ENCODE measurements at places on chromosomes 7 and 10.

DNA sequence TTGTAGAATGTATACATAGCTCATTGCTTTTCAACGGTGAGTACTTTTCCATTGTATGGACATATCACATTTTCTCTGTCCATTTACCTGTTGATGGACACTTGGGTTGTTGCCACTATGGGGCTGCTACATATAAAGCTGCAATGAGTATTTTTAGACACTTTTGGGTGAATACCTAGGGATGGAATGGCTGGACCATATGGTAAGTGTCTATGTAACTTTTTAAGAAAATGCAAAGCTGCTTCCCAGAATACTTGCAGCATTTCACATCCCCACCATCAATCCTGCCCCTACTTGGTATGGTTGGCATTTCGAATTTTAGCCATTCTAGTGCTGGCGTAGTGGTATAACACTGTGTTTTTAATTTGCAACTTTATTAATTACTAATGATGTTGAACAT lies 274.6 kb downstream of the TNS3 start:
- DNase-seq = no peak

GRCh38 chr7:98314469-98314868 lies 33.0 kb downstream of the BRI3 start:
- DNase-seq = no peak

DNA sequence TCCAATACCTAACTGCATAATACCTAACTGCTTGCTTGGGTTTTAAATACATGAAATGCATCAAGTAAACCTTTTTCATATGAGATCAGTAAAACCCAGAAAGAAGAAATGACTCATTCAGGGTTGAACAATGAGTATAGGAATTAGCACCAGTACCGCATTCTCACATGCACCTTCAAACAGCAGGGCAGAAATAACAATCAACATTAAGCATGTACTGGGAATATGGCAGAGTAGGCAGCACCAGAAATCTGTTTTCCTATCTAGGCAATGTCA lies 850.3 kb upstream of the SORCS1 start:
- no peak for DNase-seq

DNA sequence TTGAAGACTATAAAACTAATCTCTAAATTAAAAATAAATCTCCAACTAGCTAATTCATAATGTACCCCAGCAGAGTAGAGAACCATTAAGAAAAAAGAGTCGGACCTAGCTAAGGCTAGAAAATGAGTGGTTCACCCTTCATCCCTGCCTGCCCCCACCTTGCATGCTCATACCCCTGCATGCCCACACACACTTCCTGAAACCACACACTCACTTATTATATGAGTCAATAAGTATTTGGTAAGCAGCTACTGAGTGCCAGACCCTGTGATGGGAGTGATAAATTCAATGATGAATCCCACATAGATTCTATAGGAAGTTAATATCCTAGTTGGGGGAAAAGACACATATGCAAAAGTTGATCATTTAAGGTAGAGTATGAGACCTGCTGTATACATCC lies 152.9 kb upstream of the INHBA start:
- no peak for DNase-seq

DNA sequence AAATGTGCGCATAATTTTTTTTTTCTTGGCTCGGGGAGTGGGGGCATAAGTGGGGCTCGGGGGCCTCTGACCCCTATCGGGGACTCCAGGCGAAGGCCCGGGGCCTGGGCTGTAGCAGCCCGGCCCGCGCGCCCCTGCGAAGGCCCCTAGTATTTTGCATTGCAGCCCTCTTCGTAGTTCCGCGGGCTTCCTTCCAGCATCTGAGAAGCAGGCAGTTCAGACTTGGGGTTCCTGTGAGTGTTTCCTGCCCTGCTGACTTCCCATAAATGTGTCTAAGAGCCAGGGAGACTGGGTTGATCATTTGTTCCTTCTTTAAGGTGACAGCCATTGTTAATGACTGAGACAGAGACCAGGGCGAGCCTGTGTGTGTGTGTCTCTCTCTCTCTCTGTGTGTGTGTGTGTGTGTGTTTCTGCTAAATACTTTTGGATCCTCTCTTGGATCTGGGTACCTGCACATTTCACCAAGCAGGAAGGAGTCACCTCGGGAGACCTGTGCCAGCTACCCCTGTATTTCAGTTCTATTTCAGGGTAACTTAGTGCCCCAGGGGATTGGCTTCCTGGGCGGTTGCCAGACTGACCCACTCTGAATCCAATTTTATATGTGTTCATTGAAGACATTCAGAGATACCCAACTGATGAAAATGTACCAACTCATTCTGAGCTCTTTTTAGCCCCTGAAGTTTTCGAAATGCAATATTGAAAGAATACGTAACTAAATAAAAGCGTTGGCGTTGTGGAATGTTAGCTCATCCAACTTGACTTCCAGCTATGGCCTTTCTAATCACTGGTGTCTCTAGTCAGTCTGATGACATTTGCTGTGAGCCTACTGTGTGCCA lies 805 bp downstream of the MSRB2 start:
- DNase-seq = peak; percentile 65

DNA sequence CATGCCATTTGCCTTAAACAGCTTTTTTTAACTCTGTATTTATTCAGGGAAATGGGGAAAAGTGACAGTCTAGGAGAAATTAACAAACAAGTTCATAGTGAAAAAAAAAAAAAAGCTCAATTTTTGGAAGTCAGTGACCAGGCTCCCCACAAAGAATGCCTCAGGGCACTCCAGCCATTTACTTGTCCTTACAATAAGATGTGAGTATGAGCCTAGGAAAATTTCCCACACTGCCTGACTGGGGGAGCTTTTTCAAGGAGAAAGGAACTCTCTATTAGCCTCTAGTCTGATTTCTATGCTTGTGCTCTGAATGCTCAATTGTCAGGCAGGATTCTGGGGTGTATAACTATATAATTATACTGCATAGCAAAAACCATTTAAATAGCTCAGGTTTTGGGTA lies 74.9 kb upstream of the NRBF2 start:
- DNase-seq = no peak

GRCh38 chr7:141076377-141076776 lies 2.5 kb downstream of the TMEM178B start:
- no peak for DNase-seq

GRCh38 chr7:112584290-112584689 lies 103.5 kb downstream of the LSMEM1 start:
- no peak for DNase-seq

DNA sequence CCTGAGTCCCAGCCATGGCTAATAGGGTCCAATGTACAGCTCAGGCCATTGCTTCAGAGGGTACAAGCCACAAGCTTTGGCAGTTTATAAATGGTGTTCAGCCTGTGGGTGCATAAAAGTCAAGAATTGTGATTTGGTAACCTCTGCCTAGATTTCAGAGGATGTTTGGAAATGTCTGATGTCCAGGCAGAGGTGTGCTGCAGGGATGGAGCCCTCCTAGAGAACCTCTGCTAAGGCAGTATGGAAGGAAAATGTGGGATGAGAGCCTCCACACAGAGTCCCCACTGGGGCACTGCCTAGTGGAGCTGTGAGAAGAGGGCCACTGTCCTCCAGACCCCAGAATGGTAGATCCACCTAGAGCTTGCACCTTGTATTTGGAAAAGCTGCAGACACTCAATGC lies 779.9 kb downstream of the GRM8 start:
- DNase-seq = no peak

GRCh38 chr7:100584683-100585510 lies 1.0 kb downstream of the LRCH4 start:
- no peak for DNase-seq

DNA sequence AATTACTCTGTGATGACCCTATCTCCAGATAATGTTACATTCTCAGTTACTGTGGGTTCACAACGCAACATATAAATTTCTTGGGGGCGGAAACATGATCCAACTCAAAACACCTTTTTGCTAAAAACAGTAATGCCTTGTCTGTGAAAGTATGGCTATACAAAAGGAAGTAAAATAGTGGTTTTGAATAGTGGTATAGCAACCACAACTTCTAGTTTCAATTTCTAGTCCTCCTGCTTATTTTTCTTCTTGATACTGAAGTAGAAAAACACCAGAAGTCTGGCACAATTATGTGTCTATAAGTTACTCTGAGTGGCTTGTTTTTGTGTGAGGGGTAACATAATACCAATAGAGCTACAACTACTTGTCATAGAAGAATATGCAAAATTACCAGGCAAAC lies 21.5 kb upstream of the ZNF800 start:
- DNase-seq = no peak

DNA sequence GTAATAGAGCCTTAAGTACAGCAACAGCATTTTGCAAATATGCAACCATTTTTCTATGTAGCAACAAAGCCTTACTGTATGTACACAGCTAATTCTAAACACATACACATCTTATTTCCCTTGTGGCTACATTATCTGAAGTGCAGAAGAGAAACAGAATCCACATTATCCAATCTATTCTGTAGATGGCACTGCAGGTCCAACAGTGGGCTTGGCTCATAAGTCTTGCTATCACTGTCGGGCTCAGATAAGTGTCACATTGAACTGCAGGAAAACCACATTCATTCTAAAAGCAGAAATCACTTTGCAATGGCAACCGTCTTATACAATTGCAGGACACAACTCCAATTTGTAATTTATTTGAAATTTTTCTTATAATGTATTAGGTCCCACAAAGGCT lies 109.8 kb upstream of the NOBOX start:
- DNase-seq = no peak

DNA sequence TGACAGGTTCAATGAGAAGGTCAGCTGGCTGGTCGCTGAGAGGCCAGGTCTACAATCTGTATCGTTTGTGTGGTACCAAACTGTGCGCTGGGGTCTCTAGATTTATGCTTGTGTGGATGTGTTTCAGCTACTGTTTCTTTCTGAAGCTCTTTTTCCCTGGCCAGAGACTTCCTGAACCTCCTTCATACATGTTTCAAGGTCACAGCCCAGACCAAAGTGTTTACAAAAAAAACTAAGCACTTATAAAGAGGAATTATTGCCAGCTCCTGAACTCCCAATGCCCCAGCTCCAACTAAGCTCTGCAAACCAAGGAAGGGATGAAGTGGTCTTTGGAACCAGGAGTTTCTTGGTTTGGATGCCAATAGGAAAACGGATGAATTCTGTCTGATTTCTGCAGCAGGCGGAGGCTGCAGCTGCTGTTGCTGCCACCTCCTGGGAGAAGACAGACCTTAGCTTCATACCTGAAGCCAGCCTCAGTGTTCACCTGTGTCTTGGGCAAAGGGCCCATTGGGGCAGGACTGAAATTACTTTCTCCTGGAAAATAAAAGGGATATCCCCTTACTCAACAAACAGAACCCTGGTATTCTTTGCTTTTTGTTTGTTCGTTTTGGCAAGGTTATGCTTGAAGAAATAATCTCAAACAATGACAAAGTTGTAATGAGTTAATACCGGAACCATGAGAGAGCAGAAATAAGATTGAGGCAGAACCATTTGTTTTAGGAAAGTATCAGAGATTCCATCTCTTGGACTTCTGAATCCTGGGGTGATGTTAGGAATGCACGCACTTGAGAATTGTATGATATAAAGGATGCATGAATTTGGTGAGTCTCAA lies 24.6 kb upstream of the MKLN1 start:
- DNase-seq = peak; percentile 69
